ENCODE measurements at places on chromosomes 6 and 20. TPM values are rescaled to one million over a fixed set of nuclear protein-coding genes. Genes with fewer than 3 reads are reported as not detected.

GRCh38 chr6:80217794-80218193 is 111.3 kb downstream of the BCKDHB start:
- DNase-seq: peak; percentile 68

DNA sequence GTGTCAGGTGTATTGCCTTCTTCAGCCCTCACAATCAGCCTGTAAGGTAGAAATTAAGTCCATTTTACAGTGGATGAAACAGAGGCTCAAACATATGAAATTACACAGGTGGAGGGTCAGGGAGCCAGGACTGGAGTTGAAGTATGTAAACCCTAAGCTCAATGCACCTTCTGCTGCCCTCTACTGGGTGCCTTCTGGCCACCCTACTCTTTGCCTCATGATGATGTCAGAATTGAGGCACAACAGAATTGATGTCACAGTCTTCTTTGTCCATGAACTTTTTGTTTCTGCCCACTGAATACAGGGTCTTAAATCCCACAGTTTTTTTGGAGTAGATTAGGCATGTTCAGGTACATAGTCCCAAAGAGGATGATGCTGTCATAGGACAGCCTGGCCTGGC is 400.8 kb upstream of the CHD6 start:
- DNase-seq: no peak

- DNase-seq: no peak
Observed at GRCh38 chr20:18267815-18268214, 20.5 kb upstream of the ZNF133 start.

DNA sequence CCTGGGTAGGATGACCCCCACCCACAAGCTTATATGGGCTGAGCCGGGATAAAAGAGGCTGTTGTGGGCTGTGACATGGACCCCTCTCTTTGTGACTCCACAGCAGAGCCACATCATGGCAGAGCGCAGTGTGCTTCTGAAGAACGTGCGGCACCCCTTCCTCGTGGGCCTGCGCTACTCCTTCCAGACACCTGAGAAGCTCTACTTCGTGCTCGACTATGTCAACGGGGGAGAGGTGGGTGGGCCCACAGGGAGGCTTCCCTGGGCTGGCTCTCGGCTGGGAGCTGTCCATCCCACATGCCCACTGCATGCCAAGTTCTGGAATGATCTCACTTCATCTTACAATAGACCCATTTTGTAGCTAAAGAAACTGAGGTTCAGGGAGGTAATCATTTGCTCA is 10.5 kb downstream of the SGK2 start:
- DNase-seq: no peak

DNA sequence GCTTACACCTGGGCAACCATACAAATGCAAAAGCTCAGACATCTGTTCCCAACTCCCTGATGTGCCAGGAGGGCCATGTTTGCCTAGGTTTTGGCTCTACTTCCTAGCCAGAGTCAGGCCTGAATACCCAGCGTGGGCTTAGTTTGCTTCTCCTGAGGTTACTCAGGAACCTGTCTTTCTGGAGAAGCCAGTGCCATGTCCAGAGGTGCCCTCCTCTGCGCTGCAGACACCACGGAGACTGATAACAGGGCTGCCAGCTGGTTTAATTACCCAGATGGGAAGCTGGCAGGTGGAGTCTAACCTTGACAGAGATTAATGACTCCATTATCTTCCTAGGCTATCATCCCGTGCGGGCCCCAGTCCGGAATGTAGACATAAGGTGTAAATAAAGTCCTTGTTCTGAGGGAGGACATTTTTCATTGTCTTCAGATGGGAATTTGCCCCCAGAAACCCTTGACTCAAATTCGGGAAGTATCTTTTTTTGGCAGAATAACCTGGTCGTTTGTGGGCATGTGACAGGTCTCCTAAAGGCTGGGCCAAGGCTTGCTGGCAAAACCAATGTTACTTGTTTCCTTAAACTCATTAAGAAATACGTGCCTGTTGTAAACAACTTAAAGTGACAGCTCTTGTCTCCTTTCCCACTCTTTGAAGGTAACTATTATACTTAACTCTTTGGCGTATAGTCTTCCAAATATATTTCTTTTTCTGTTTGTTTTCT is 29.2 kb upstream of the ZNFX1 start:
- no peak for DNase-seq

GRCh38 chr6:164010441-164011103 is 596.1 kb downstream of the QKI start:
- DNase-seq: no peak

- no peak for DNase-seq
Observed at GRCh38 chr6:127288705-127289104, 22.0 kb downstream of the RNF146 start.

DNA sequence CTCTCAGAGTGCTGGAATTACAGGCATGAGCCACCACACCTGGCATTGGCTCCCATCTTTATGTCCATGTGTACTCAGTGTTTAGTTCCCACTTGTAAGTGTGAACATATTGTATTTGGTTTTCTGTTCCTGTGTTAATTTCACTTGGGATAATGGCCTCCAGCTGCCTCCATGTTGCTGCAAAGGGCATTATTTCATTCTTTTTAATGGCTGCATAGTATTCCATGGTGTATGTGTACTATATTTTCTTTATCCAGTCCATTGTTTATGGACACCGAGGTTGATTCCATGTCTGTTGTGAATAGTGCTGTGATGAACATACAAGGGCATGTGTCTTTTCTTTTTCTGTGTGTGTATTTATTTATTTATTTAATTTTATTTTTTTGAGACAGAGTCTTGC is 47.7 kb downstream of the MYO6 start:
- DNase-seq: no peak

DNA sequence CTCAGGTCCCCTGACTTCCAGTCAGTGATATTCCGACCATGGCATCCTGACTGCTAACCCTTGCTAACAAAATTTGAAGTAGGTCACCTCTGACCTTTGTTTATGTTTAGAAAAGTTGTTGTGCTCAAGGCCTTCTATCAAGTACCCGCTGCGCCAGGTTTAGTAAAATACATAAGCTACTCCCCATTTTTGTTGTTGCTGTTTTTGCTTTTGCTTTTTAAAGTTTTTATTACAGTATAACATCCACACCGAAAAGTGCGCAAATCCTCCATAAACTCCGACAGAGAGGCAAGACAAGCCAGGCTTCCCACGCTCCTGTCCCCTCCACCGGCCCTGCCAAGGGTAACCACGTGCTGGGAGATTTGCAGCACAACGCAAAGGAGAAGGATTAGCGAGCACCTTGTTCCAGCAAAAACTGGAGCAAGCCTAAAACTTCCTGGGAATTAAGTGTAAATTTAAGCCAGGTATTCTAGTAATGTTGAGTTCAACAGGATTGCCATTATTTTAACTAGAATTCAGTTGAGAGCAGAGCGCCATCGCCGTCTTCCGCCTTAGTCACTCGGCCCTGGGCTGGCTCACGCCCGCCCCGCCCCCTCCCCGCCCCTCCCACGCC is 17.8 kb upstream of the HMGN4 start:
- peak; percentile 70 for DNase-seq

DNA sequence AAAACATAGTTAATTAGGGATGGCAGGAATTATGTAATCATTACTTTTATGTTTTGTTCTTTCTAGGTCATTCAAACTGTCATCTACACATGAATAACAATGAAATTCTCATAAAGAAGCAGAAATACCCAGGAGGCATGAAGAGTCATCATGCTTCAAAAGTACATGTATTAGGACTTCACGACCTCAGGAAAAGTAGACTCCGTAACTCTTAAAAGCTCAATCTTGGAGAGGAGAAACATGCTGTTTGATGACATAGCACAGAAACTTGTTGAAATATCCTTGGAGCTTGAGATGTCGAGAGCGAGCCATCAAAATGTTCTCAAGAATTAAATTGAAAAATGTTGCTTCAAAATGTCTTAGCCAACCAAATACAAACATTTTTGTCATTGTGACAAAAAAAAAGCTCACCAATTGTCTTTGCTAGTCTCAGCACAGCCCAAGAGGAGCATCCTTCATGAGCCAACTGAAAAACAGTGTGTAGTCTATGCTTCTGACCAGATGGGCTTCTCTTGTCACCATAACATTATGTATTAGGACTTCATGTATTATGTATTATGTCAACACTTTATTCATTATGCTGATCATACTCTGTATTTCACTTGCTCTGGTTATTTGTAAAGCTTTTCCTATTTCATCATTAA is 28.2 kb upstream of the ANKEF1 start:
- peak; percentile 8 for DNase-seq

DNA sequence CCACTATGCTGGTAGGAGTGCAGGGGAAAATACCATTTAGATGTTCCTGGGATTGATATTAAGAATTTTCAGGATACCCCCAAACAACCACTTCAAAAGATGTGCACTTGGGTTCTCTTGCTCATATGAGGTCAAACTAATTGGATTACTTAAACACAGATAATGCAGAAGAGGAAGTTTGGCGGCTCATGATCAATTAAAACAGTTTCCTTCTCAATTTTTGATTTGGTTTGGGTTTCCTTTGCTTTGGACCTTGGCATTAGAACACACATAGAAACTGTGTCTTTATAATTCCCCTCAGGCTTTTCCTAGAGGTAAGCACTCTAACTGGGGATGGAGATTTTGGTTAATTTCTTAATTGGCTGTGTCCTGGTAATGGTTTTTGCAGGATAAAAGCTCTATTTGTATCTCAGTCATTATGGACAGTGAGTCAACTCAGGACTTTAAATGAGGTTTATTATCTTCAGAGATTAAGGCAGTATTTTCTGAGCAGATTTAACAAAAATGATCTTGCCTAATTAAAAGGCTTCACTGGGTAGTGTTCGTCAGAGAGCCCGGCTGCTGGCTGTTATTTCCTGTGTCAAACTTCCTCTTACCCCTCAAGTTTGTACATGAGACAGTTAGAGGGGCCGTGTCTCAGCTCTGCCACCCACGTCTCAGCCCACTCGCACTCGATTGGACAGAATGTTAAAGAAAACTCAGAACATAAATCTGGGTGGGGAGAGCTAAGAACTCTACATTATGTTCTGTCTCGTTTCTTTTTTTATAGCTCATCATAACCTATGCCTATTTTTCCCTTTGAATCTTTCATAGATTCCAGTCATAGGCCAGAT is 50.3 kb upstream of the PREP start:
- no peak for DNase-seq

GRCh38 chr6:157688275-157688959 is 134.6 kb upstream of the SNX9 start:
- no peak for DNase-seq

- no peak for DNase-seq
Observed at GRCh38 chr20:57693002-57693582, 16.7 kb downstream of the PMEPA1 start.

GRCh38 chr20:17197041-17197440 is 29.8 kb upstream of the PCSK2 start:
- DNase-seq: no peak

GRCh38 chr20:21101453-21101931 is 4.7 kb downstream of the LINC00237 start:
- DNase-seq: no peak

GRCh38 chr20:23641936-23642751 is 4.4 kb upstream of the CST3 start:
- DNase-seq: no peak

- DNase-seq: no peak
Observed at GRCh38 chr6:108643184-108643583, 82.5 kb downstream of the FOXO3 start.

- peak; percentile 68 for DNase-seq
Observed at GRCh38 chr6:117265410-117266256, at the start of gene VGLL2. Gene VGLL2, plus strand, starts transcription at chr6:117265558. Its CDS starts 206 bp downstream, at chr6:117265764.

DNA sequence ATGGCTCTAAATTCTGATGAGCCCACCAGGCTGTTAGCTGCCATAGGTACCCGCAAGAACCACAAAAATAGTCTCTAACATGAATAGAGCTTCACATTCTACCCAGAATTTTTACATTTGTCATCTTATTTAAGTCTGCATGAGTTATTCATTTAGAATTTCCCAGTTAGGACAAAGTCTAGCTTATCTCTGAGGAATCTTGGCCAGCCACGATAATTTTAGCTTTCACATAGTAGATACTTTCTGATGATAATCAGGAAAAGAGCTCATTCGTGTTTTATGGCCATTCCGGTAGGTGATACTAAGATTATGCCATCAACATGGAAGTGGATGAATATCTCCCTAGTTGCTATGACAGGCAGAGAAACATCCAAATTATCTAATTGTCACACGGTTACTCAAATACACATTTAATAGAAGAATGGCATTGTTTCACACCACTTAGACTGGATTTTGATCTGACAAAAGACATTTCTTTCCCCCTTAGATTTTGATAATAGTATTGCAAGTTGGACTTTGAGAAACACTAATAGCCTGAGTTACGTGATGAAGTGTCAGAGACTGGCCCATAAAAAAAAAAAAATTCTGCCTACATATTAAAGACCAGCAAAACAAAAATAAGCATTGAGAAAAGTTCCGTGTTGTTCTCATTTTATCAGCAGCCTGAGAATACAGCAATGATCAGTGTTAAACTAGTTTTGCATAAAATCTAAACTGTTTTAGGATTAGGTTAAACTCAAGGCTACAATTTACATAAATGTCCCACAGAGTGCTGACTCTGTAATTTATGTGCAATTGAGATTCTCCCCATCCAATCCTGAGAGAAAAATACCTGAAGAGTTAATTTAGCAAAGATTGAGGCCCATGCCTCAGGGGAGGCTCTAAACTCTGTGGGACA is 397.5 kb upstream of the ARID1B start:
- DNase-seq: no peak

DNA sequence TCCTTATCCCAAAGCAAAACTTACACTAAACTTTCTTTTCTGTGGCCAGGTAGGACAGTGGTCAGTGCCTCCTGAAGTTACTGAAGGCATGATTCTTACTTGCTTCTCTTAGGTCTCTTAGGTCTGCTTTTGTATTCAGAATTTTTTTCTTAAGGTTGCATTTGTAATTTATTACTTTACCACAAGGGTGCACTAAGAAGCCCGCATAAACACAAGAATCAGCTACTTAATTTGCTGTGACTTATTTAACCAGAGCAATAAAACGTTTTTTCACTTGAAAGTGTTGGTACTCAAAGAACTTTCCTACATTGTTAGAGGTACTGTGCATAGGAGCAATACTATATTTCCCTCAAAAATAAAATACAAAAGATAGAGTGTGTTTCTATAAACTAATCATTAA is 75.4 kb upstream of the LAMA2 start:
- peak; percentile 22 for DNase-seq

- peak; percentile 33 for DNase-seq
Observed at GRCh38 chr6:135722679-135723078, 128.8 kb upstream of the PDE7B start.

TAAR9 gene
- polyA plus RNA-seq: not detected

CEP250 gene
- 64.3 TPM for polyA plus RNA-seq

BPIFA1 gene
- polyA plus RNA-seq: not detected

CFAP61 gene
- polyA plus RNA-seq: 2.8 TPM

BHLHE23 gene
- polyA plus RNA-seq: 0.07 TPM

HLA-DRA gene
- 74.9 TPM for polyA plus RNA-seq
